ENCODE measurements at places on chromosomes 3 and 15.

DNA sequence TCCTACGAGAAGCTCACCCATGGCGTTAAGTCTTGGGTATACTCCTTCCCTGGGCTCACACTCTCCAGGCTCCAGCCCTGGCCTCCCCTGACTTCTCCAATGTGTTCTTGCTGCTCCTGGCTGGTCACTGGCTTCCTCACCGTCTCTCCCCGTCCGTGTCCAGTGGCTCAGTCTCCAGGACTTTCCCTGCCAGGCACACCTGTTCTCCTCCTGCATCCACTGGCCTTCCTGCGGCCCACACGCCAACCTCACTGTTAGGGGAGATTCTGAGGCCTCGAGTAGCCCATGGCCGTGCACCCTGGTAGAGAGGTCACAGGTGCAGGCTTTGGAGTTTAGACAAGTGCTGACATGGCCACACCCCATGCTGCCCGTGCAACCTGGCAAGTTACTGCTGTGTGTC is 91.9 kb upstream of the SNRPA1 start:
- DNase-seq, result no peak

DNA sequence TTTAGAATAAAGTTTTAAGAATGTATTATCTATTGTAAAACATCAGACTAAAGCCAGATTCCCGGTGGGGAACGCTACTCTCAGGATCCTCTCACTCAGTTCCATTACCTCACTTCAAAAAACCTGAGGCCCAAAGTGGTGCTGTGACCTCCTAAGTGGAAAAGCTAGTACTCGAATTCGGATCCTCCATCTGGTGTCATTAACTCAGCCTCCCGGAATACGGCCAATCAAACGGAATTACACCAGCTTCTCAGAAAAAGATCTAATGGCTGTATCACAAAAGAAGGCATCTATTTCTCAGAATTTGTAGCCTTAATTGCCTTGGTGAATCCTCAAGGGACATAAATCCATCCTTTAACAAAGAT is 627 bp downstream of the ACAD11 start:
- DNase-seq, result no peak

- no peak for DNase-seq
Measured at GRCh38 chr15:68256675-68257450, 20.7 kb upstream of the FEM1B start.

DNA sequence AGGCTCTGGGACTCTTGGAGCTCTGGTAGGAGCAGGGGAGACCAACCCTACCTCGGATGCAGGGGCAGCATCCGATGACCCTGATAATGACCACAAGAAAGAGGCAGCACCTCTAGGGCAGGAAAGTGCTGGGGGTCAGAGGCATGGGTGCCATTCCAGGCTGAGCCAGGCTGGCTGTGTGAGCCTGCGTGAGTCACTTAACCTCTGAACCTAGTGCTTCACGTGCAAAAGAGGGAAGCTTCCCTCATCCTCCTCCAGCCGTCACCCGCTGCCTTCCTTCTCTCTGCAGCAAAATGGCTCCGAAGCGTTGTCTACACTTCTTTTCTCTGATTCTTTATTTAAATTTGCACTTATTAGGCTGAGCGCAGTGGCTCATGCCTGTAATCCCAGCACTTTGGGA is 35.5 kb downstream of the ZDHHC19 start:
- no peak for DNase-seq

GRCh38 chr15:51971032-51971374 is 575 bp downstream of the LEO1 start:
- peak; percentile 17 for DNase-seq

GRCh38 chr3:119294696-119295671 is 801 bp downstream of the ARHGAP31 start:
- no peak for DNase-seq

GRCh38 chr3:187291001-187291511 is 481 bp downstream of the MASP1 start:
- DNase-seq, result no peak

Data from HS-27A (cell line).